ENCODE measurements at places on chromosomes 12 and 14.

DNA sequence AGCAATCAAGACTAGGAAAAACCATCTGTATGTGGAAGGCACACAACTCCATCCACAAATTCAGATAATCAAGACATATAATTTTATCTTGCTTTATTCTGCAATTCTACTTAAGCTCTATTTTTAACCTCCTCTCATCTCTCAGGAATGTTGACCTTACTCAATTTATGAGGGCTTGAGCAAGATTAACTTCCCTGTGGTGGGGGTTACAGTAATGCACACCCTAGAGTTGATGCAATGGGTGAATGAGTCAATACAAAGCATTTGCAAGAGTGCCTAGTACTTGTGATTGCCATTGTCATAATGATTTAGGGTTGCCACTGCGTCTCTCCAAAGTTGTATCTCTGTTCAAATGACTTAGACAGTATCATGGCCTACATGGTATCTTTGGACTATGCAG is 1598.4 kb upstream of the TMEM132C start:
- peak; percentile 70 for DNase-seq

GRCh38 chr14:78083837-78084236 is 86.3 kb upstream of the NRXN3 start:
- DNase-seq, result no peak

DNA sequence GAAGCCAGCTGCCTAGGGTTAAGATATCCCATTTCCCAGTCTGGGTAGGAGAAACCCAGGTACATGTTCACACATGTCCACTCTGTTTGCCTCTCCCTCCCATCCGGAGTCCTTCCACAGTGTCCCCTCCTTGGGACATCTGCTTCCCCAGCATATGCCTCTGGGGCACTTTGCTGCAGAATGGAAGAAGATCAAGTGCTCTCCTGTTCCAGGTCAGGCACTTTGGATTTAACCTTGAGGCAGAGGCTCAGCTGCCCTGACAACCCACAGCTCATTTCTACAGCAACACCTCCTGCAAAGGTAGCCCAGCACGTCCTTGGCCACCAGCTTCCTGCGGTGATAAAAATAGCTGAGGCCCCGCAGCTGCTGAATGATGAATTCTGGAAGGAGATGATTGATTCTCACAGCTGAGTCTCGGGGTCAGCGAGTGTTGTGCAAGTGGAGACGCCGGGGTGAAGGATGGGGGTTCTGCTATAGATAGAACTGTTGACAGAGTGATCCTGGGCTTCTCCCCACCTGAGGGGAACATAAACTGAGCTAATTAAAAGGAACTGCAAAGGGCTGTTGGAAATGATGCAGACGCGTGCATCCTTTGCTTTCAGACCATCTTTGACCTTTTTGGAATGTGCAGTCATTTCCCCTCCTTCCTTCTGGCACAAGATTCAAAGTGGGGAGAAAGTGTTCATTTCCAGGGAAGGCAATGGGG is 145.0 kb downstream of the SLC38A6 start:
- DNase-seq, result no peak

GRCh38 chr12:116818341-116818856 is 62.8 kb downstream of the HRK start:
- DNase-seq, result no peak

DNA sequence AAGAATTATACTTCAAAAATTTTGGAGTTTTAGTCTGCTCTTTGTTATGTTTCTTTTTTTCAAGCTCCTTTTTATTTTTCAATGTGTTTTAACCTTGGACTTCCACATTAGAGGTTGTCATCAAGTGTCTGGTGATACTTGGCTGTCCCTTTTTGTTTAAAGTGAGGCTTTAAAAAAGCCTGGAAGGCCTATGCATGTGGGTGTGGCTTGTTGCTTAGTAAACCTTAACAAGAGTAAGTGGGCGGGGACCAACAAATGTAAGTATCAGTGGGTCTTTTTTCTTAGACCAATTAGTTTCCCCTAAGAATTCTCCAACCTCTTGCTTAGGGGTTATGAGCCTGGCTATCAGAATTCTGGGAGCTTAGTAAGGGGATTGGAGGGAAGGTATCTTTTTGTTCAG is 26.4 kb downstream of the HCFC2 start:
- DNase-seq, result peak; percentile 17

DNA sequence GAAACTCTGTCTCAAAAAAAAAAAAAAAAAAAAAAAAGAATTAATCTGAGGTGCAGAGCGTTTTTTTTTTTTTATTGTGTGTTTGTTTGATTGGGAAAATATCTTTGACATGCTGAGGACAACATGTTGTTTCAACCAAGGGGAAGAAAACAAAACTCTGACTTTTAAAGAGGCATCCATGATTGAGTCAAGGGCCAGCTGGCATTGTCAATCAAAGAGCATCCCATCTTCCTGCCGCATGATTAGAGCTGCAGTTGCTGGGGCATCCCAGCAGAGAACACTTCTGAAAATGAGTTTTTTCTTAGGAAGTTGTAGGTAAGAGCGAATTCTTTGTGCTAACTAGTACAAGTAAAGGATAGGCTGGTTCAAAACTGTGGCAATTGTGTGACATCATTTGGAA is 200.9 kb upstream of the DAAM1 start:
- DNase-seq, result no peak

GRCh38 chr12:66352197-66352596 is 49.9 kb downstream of the HELB start:
- peak; percentile 35 for DNase-seq

DNA sequence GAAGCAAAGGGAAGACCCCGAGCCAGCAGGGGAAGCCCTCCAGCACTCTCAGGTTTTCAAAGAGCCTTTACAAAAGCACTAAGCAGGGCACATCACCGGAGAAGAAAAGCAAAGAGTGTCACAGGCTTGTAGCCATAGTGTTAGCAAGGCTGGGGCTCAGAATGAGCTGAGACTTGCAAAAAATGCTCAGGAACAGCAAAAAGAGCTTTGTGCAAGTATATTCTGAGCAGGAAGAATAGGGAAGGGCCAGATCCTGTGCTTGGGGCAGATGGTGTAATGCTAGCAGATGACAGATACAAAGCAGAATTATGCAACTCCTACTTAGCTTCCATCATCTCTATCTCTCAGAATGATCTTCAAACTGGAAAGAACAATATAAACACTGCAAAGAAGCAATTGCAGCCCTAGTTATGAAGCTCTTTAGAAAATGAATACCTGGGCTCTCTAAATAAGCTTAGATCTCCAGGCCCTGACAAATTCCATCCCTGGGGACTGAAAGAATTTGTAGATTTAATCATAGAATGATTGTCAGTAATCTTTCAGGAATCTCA is 23.7 kb upstream of the PARP11 start:
- DNase-seq, result peak; percentile 70

DNA sequence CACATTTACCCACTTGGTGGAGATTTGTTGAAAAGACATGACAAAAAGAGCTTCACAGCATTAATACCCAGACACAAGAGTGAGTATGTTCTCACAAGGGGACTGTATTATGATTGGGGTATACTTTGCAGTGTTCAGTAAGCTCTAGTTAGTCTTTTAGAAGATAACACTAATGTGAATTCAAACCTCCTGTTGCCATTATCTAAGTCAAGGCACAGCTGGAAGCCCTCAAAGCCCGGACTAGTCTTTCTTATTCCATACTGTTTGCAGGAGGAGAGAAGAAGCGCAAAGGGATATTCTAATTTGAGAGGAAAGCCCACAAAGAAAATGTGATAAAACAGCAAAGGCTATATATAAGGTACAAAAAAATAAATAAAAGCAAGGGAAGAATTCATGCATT is 445.9 kb downstream of the SOX5 start:
- no peak for DNase-seq

GRCh38 chr12:132347176-132347855 is 17.9 kb upstream of the GALNT9 start:
- DNase-seq, result no peak

DNA sequence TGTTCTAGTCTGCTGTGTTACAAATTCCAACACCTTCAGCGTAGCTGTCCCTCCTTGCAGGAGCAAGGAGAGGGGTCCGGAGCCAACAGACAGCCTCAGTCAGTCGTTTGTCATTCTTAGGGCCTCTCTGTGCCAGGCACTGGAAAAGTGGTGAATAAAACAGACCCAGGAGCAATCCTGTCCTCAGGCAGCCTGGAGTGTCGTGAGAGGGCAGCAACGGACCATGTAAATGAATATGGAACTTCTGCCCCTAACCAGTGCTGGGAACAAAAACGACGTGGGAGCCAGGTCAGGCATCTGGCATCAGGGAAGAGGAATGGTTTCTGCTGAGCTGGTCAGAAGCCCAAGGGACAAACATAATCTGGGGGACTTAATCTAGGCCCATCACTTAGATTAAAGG is 64.8 kb upstream of the PSMC1 start:
- DNase-seq, result no peak

GRCh38 chr12:7483343-7483742 is 20.2 kb downstream of the CD163 start:
- no peak for DNase-seq

- no peak for DNase-seq
Observed at GRCh38 chr14:65817011-65817410, 404.5 kb downstream of the FUT8 start.

- DNase-seq, result no peak
Observed at GRCh38 chr12:4174417-4174816, 99.1 kb upstream of the CCND2 start.

DNA sequence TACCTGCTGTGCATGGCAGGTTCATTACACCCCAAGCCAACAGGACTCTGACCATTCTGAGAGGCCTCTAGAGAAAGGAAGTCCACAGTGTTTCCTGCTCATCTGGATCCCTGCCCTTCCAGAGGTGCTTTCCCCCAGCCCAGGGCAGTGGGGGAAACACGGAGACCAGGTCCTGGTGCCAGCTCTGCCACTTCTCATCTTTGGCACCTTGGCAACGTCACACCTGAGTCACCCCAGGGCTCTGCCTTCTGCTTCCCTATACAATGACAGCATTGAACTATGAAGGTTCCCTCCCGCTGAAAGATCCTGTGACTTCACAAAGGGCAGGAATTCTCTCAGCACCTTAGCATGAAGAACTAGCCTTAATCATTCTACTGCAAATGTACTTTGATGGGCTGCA is 74.9 kb downstream of the ANO2 start:
- no peak for DNase-seq

DNA sequence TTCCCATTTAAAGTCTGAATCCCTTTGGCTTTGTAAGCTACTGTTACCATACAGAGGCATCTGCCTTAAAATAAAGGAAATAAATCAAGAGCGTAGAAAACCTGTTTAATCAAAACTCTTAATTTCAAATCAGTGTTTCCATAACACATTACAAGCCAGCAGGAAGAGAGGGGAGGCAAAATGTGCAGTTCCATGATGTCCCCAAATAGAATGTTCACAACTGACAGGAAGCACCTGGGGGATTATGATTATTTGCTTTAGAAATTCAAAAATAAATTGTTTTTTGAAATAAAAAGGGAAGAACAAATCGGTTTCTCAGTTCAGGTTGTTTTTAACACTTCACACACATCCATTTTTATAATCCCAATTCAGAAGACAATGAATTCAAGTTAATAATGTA is 21.4 kb downstream of the SOCS2 start:
- DNase-seq, result no peak

- DNase-seq, result peak; percentile 85
Observed at GRCh38 chr14:21913759-21914158, 240.1 kb upstream of the OR4E1 start.

DNA sequence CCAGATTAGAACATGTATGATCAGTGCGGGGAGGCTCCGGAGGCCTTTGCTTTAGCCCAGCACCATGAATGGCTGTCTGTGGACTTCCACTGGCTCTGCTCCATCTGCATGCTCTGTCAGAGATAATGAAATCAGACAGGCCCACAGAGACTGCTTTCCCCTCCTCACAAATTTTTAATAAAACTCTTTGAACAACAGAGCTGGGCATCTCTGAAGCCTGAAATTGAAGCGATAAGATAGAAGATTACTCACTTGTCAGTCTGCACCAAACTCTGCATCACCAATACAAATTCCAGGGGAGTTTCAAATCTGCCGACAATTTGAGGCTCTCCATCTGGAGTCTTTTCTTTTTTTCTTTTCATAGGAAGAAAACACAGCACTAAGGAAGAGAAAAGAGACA is 110.0 kb downstream of the DYRK2 start:
- DNase-seq, result no peak

DNA sequence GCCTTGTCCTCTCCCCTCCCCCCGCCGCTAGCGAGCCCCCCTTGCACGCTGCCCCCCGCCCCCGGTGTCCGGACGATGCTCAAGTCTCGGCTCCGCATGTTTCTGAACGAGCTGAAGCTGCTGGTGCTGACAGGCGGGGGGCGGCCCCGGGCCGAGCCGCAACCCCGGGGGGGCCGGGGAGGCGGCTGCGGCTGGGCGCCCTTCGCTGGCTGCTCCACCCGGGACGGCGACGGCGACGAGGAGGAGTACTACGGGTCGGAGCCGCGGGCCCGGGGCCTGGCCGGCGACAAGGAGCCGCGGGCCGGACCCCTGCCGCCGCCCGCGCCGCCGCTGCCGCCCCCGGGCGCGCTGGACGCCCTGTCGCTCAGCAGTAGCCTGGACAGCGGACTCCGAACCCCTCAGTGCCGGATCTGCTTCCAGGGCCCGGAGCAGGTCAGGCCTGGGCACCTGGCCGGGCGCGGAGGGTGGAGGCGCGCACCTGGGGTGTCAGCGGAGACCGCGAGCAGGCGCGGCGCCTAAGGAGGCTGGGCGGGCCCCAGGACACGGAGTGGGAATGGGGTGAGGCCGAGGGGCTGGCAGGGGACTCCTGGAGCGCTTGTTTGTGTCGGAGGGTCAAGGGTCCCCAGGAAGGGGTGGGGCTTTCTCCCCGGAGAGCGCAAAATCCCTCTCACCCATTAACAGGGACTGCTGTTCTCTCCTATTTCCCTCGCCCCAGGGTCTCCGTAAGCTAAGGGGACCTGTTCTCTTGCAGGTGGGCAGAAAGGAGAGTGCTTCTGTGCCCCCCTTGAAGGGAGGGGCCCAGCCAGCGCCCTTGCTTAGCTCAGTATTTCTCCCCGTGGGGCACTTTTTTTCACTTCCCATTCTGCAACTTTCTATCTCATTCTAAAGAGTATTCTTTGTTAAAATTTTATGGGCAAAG is 810 bp downstream of the MARCHF9 start:
- DNase-seq, result no peak

GRCh38 chr14:89616425-89616824 is 199.4 kb upstream of the FOXN3 start:
- DNase-seq, result no peak

DNA sequence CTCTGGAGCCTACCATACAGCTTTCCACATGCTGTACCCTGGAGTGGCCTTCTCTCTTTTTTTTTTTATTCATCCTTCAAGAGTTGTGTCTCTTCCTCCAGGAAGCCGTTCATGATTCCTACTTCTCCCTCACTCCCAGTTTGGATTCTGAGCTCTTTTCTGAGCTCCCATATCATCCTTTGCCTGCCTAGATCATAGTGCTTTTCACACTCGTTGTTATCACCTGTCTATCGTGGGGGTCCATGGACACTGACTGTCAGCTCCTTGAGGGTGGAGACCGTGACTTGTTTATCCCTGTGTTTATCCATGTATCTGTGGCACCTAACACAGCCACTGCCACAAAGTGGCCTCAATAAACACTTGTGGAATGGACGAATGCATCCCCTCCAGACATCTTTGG is 7.0 kb downstream of the AK7 start:
- DNase-seq, result no peak

GRCh38 chr12:94182986-94183707 is 34.8 kb downstream of the PLXNC1 start:
- no peak for DNase-seq

- no peak for DNase-seq
Observed at GRCh38 chr12:104604995-104605675, 148.4 kb downstream of the CHST11 start.

- peak; percentile 45 for DNase-seq
Observed at GRCh38 chr14:30883508-30884294, 9.3 kb downstream of the COCH start.

GRCh38 chr14:77872983-77873382 is 73.1 kb downstream of the ADCK1 start:
- no peak for DNase-seq
